Karpas-422 (cell line): ENCODE measurements at places on chromosomes 13 and 19.

GRCh38 chr19:38125238-38125637, 98.8 kb downstream of the DPF1 start:
- peaks cover 18% of the 10 kb centered on the region for H3K36me3 ChIP-seq
- no peak for DNase-seq
- no peak overlapping the region for H3K4me3 ChIP-seq

- H3K4me3 ChIP-seq = no peak overlapping the region
- H3K27me3 ChIP-seq = no peaks in the 10 kb centered on the region
- H3K4me1 ChIP-seq = peaks cover 8% of the 10 kb centered on the region
- no peak overlapping the region for H3K27ac ChIP-seq
- DNase-seq = no peak
Measured at GRCh38 chr19:2982983-2983350, 5.6 kb downstream of the TLE6 start.

DNA sequence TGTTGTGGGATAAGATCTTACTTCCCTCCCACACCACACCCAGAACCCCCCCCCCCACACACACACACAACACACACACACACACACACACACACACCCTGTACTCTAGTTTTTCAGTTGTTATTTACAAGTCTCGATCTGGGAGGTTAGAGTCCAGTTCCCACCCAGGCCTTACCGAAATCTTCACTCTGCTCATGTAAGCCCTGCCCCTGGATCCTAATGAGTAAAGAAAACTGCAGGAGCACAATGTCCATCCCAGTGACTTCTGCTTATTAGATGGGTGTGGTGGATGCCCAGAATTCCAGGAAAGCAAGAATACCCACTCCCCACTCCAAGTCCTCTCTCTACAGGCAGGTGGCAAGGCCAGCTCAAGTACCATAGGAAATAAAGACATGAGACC, 23.0 kb downstream of the STARD13 start:
- no peaks in the 10 kb centered on the region for H3K4me1 ChIP-seq
- no peak for DNase-seq
- H3K36me3 ChIP-seq = no peaks in the 10 kb centered on the region

DNA sequence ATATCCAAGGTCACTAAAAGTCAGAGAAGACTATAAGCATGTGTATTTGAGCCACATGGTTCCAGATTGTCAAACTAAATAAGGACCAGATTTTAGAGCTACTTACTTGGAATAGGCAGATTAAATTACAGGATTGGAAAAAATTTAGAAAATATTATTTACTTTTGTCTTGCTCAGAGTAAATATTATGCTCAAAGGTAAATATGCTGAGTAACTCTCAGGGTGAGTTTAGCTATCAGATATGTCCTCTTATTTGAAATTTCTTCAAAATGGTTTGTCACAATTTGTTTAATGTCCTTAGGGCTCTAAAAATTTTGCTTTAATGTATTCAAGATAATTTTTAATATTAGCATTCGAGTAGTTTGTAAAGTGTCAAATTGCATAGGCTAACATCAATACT, 2455.2 kb downstream of the PCDH9 start:
- H3K4me1 ChIP-seq = peaks cover 7% of the 10 kb centered on the region
- DNase-seq = no peak
- H3K27ac ChIP-seq = no peak overlapping the region
- no peaks in the 10 kb centered on the region for H3K27me3 ChIP-seq
- H3K36me3 ChIP-seq = no peaks in the 10 kb centered on the region

GRCh38 chr19:18861235-18861634, 29.5 kb downstream of the UPF1 start:
- no peaks in the 10 kb centered on the region for H3K27me3 ChIP-seq
- no peak overlapping the region for H3K4me3 ChIP-seq
- H3K4me1 ChIP-seq = peaks cover 25% of the 10 kb centered on the region
- peaks cover 31% of the 10 kb centered on the region for H3K36me3 ChIP-seq
- DNase-seq = peak; percentile 83

- no peak overlapping the region for H3K4me3 ChIP-seq
- H3K36me3 ChIP-seq = no peaks in the 10 kb centered on the region
- H3K27ac ChIP-seq = no peak overlapping the region
- no peak for DNase-seq
- no peaks in the 10 kb centered on the region for H3K4me1 ChIP-seq
Measured at GRCh38 chr13:113653264-113654174, 4.5 kb downstream of the ATP4B start.

- peak; percentile 87 for DNase-seq
- no peaks in the 10 kb centered on the region for H3K27me3 ChIP-seq
- H3K4me1 ChIP-seq = peaks cover 58% of the 10 kb centered on the region
- peak overlapping the region; percentile 92 for H3K4me3 ChIP-seq
- peak overlapping the region; percentile 97 for H3K27ac ChIP-seq
- peaks cover 25% of the 10 kb centered on the region for H3K36me3 ChIP-seq
Measured at GRCh38 chr19:1250437-1251260, 2.3 kb downstream of the MIDN start.

DNA sequence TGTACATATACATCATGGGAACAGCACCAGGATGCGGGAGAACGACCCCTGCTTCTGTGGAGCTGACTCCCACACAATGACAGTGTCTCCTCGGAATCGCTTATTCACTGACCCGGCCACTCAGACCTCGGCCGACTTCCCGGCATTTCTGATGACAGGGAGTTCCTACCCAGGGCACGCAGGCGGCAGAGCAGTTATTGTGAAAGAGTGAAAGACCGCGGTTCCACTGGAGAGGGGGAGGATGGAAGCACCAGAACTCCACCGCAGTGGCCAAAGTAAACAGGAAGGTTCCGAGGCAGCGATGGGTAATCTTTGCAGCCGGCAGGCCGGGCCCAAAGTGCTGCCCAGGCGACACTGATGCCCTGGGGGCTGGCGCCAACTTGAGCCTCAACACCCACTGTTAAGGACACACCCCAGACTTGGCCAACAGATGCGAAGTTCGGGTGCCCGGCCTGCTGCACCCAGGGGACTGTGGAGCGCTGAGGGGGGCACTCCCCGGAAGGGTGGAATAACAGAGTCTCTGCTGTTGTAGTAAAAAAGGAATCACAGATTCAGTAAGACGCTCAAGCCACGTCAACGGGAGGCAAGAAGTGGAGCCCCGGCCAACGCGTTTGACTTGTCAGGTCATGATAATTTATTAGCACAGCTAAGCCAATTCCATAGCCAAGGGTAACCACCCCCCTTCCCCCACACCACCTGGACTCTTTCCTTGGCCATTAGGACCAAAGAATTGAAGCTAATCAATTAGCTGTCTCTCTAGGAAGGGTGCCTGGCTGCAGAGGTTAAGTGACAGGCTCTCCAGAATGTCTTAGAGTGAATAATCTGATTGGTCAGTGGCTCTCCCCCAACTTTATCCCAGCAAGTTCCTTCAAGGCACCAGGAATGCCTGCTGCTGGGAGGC, 5.8 kb downstream of the MLLT1 start:
- peaks cover 23% of the 10 kb centered on the region for H3K4me1 ChIP-seq
- no peak overlapping the region for H3K27ac ChIP-seq
- no peak for DNase-seq

DNA sequence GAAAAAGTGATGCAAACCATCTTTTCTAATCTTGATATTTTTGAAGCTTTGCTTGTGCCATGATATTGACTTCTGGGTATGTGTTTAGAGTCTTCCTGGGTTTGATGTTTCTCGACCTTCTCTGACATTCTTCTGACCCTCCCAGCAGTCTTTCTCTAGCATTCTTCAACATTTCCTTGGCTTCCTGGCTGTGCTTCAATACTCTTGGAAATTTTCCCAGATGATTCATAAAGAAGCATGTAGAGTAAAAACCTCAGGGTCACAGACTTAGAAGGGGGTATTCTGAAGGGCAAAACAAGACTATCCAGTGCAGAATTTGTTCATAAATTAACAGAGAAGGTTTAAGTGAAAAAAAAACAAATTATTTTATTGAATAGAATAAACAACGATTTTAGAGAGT, 946.3 kb upstream of the PCDH9 start:
- DNase-seq = no peak
- H3K27ac ChIP-seq = no peak overlapping the region
- H3K27me3 ChIP-seq = no peaks in the 10 kb centered on the region
- no peak overlapping the region for H3K4me3 ChIP-seq
- no peaks in the 10 kb centered on the region for H3K4me1 ChIP-seq

- DNase-seq = no peak
- H3K27me3 ChIP-seq = no peaks in the 10 kb centered on the region
- no peak overlapping the region for H3K27ac ChIP-seq
- no peak overlapping the region for H3K4me3 ChIP-seq
- no peaks in the 10 kb centered on the region for H3K36me3 ChIP-seq
- H3K4me1 ChIP-seq = no peaks in the 10 kb centered on the region
Measured at GRCh38 chr13:28728642-28729041, 9.9 kb upstream of the SLC46A3 start.

GRCh38 chr19:33812388-33813330, 16.0 kb downstream of the KCTD15 start:
- no peaks in the 10 kb centered on the region for H3K36me3 ChIP-seq
- H3K27ac ChIP-seq = no peak overlapping the region
- H3K4me1 ChIP-seq = no peaks in the 10 kb centered on the region
- H3K4me3 ChIP-seq = no peak overlapping the region
- no peak for DNase-seq
- no peaks in the 10 kb centered on the region for H3K27me3 ChIP-seq

GRCh38 chr13:28885181-28885580, 65.0 kb downstream of the MTUS2 start:
- H3K27ac ChIP-seq = no peak overlapping the region
- no peaks in the 10 kb centered on the region for H3K4me1 ChIP-seq
- H3K4me3 ChIP-seq = no peak overlapping the region
- H3K36me3 ChIP-seq = no peaks in the 10 kb centered on the region
- peak; percentile 5 for DNase-seq

GRCh38 chr19:33406521-33407139, 33.1 kb downstream of the CEBPG start:
- no peaks in the 10 kb centered on the region for H3K36me3 ChIP-seq
- H3K27ac ChIP-seq = no peak overlapping the region
- DNase-seq = peak; percentile 81

DNA sequence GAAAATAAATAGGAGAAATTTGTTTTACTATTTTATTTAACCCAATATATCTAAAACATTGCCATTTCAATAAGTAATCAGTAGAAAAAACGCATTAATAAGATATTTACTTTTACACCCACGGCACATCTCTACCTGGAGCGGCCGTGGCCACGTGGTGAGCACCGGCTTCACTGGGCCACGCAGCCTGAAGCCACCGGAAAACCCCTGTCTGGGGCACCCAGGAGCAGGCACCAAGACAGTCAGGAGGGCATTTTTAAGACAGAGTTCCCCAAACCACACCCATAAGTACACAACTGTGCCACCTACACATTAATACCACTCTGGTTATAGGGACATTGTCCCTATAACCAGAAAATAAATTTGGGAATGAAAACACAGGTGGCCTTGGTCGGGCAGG, 80.9 kb downstream of the SPACA7 start:
- no peaks in the 10 kb centered on the region for H3K4me1 ChIP-seq
- H3K4me3 ChIP-seq = no peak overlapping the region
- no peak overlapping the region for H3K27ac ChIP-seq
- DNase-seq = no peak
- no peaks in the 10 kb centered on the region for H3K36me3 ChIP-seq

- H3K36me3 ChIP-seq = no peaks in the 10 kb centered on the region
- no peaks in the 10 kb centered on the region for H3K27me3 ChIP-seq
- DNase-seq = peak; percentile 100
- H3K27ac ChIP-seq = peak within 1 kb of the TSS; percentile 62
- peaks cover 38% of the 10 kb centered on the region for H3K4me1 ChIP-seq
- H3K4me3 ChIP-seq = peak within 1 kb of the TSS; percentile 65
Measured at GRCh38 chr19:49812997-49813861, at the start of gene FUZ. TSS of gene FUZ (minus strand) at chr19:49813292. CDS start at chr19:49813106, 186 bp downstream.

- no peaks in the 10 kb centered on the region for H3K36me3 ChIP-seq
- no peaks in the 10 kb centered on the region for H3K27me3 ChIP-seq
- DNase-seq = no peak
- H3K27ac ChIP-seq = no peak overlapping the region
- peaks cover 16% of the 10 kb centered on the region for H3K4me1 ChIP-seq
Measured at GRCh38 chr13:100589178-100589725, 663 bp upstream of the GGACT start.

DNA sequence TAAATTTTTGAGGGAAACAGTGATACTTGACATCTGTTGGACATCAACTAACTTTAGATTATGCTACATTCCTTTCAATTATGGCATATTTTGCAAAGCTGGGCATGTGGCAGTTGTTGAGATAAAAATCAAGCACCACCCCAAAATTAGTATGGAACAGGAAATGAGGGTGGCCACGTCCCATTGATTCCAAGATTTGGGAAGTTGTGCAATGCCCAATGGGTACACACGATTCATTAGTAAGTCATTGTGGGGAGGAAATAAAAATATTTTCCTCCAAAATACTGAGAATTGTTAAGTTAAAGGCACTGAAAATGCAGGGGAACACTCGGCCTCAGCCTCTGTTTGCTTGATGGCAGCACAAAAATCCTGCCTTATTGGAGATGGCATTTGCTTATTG, 7.6 kb downstream of the ERICH6B start:
- H3K27ac ChIP-seq = no peak overlapping the region
- no peaks in the 10 kb centered on the region for H3K27me3 ChIP-seq
- DNase-seq = no peak
- no peak overlapping the region for H3K4me3 ChIP-seq
- no peaks in the 10 kb centered on the region for H3K4me1 ChIP-seq
- H3K36me3 ChIP-seq = no peaks in the 10 kb centered on the region

GRCh38 chr13:30725326-30726085, 9.8 kb upstream of the ALOX5AP start:
- DNase-seq = no peak
- peaks cover 4% of the 10 kb centered on the region for H3K4me1 ChIP-seq
- H3K36me3 ChIP-seq = no peaks in the 10 kb centered on the region
- H3K4me3 ChIP-seq = no peak overlapping the region
- no peak overlapping the region for H3K27ac ChIP-seq

DNA sequence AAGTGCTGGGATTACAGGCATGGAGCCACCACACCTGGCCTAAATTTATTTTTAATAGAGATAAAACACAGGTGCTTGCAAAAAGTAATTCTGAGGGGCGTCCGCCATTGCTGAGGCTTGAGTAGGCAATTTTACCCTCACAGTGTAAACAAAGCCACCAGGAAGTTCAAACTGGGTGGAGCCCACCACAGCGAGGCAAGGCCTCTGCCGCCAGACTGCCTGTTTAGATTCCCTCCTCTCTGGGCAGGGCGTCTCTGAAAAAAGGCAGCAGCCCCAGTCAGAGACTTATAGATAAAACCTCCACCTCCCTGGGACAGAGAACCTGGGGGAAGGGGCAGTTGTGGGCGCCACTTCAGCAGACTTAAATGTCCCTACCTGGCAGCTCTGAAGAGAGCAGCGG, 50.7 kb downstream of the B3GLCT start:
- H3K4me3 ChIP-seq = no peak overlapping the region
- no peak for DNase-seq
- H3K4me1 ChIP-seq = no peaks in the 10 kb centered on the region
- no peak overlapping the region for H3K27ac ChIP-seq
- no peaks in the 10 kb centered on the region for H3K36me3 ChIP-seq

GRCh38 chr13:28239374-28239773, 101.0 kb downstream of the PAN3 start:
- H3K4me1 ChIP-seq = no peaks in the 10 kb centered on the region
- H3K4me3 ChIP-seq = no peak overlapping the region
- 0 out of 2 replicates have a peak, but pooled peaks cover 16% of the 10 kb centered on the region for H3K36me3 ChIP-seq
- no peaks in the 10 kb centered on the region for H3K27me3 ChIP-seq
- DNase-seq = no peak

GRCh38 chr13:35211949-35212348, 264.5 kb downstream of the MAB21L1 start:
- no peak for DNase-seq
- no peak overlapping the region for H3K4me3 ChIP-seq
- H3K4me1 ChIP-seq = no peaks in the 10 kb centered on the region
- no peaks in the 10 kb centered on the region for H3K36me3 ChIP-seq
